Epithelial cell of proximal tubule (primary cell): ENCODE measurements at places on chromosomes 7 and 10. TPM values are rescaled to one million over a fixed set of nuclear protein-coding genes. Genes with fewer than 3 reads are reported as not detected.

GRCh38 chr10:25952857-25953256 is 18.8 kb downstream of the MYO3A start:
- no peak for DNase-seq

GRCh38 chr10:121524157-121524817 is 74.0 kb downstream of the FGFR2 start:
- DNase-seq = no peak

- DNase-seq = no peak
These were observed 1.2 kb upstream of the NOM1 start for GRCh38 chr7:156948361-156948760.

MRC1 gene
- not detected in 2 replicates for total RNA-seq

GIMAP4 gene
- not detected in 2 replicates for total RNA-seq

GPR146 gene
- total RNA-seq = 0.23 TPM in 1 of 2 replicates, not detected in the other

MACC1 gene
- 12.4 and 33.2 TPM in 2 replicates for total RNA-seq
